CD4-positive, alpha-beta T cell (primary cell): ENCODE measurements at places on chromosomes 16 and 17. TPM values are rescaled to one million over a fixed set of nuclear protein-coding genes. Genes with fewer than 3 reads are reported as not detected.
A peak's percentile ranks its signal among the peaks of the same experiment; 100 is the strongest.

GRCh38 chr16:86016201-86016965 lies 117.4 kb downstream of the IRF8 start:
- peaks cover 20% of the 10 kb centered on the region for H3K27me3 ChIP-seq
- no peak overlapping the region for H3K27ac ChIP-seq
- no peak overlapping the region for H3K4me3 ChIP-seq
- peaks cover 4% of the 10 kb centered on the region for H3K4me1 ChIP-seq

DNA sequence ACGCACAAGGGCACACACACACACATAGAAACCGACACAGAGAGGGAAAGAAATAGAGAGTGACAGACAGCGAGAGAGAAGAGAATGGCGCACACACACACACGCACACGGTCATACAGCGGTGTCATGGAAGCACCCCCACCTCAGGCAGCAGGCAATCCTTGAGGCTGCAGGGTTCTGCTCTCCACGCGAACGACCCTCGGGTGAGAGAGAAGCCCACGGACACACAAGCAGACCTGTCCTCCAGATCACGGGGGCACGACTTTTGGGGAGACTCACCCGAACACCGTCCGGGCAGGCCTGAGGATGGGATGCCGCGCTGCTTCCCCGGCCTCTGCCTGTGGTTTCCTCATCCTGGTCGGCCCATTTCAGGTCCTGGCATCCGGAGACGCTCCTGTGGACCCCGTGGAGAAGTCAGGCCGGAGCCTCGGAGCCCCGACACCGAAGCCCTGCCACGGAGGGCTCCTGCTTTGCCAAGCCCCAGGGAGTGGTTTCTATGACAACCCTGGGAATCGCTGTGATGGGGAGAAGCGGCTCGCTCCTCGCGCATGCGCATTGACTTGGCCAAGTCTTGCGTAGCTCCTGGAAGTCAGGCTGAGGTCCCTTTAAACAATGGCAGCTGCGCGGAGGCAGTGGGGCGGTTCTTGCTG lies 118.2 kb upstream of the KCNJ18 start:
- peak overlapping the region; percentile 51 for H3K4me3 ChIP-seq
- no peak overlapping the region for H3K27ac ChIP-seq
- H3K4me1 ChIP-seq, result peaks cover 5% of the 10 kb centered on the region

DNA sequence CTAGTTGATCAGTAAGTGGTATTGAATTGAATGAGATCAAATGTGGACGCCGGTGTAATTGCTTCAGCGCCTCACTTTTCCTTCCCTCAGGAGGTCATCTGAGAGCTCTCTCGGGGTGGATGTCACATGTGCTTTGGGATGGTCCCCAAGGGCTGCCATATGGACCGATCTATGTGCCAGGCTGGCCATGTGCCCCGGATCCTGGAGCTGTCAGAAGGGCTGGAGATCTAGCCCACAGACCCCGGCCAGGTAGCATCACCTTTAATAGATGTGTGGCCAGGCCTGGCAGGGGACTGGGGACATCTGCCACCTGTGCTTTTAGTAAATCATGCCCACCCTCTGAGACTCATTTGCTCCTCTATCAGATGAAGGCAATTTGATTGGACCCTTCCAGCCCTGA lies 95.3 kb upstream of the CRHR1 start:
- no peaks in the 10 kb centered on the region for H3K36me3 ChIP-seq
- no peaks in the 10 kb centered on the region for H3K4me1 ChIP-seq
- peaks cover 24% of the 10 kb centered on the region for H3K27me3 ChIP-seq
- H3K27ac ChIP-seq, result no peak overlapping the region
- DNase-seq, result no peak

DNA sequence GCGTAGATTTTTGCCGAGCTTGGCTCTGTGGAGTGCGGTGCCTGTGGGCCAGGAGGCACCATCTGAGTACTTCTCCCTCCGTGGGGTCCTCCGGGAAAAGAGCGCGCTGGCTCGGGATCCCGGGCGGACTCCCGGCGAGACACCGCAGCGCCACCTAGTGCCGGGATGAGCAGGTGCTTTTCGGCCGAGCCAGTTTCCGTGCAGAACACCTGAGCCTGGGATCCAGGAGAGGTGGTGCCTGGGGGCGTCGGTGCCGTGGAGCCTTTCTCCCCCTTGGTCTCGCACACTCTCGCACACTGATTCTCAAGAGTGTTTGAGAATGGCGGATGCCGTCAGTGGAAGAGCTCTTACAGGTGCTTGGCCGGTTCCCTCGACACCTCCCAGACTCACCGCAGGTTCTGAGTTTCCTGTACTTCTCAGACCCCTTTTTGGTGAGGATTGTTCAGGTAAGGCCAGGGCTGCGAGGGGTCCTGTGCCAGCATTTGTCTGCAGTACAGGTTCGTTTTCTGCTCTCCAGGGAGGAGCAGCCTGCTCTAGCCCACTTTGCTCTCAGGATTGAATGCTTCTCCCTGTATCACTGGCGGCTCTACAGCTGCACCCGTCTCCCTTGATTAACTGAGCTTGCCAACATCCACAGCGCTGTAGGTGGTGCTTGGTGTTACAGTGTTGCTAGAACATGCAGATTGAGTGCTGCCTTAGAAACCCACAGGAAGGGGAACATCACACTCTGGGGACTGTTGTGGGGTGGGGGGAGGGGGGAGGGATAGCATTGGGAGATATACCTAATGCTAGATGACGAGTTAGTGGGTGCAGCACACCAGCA lies 23.3 kb downstream of the TBCD start:
- no peak overlapping the region for H3K27ac ChIP-seq
- peaks cover 19% of the 10 kb centered on the region for H3K4me1 ChIP-seq
- peaks cover 21% of the 10 kb centered on the region for H3K36me3 ChIP-seq
- peak; percentile 15 for DNase-seq
- H3K27me3 ChIP-seq, result no peaks in the 10 kb centered on the region

- no peaks in the 10 kb centered on the region for H3K27me3 ChIP-seq
- H3K4me1 ChIP-seq, result no peaks in the 10 kb centered on the region
- no peak overlapping the region for H3K27ac ChIP-seq
- H3K36me3 ChIP-seq, result peaks cover 91% of the 10 kb centered on the region
Observed at GRCh38 chr16:69935278-69935711, 15.8 kb upstream of the CLEC18A start.

DNA sequence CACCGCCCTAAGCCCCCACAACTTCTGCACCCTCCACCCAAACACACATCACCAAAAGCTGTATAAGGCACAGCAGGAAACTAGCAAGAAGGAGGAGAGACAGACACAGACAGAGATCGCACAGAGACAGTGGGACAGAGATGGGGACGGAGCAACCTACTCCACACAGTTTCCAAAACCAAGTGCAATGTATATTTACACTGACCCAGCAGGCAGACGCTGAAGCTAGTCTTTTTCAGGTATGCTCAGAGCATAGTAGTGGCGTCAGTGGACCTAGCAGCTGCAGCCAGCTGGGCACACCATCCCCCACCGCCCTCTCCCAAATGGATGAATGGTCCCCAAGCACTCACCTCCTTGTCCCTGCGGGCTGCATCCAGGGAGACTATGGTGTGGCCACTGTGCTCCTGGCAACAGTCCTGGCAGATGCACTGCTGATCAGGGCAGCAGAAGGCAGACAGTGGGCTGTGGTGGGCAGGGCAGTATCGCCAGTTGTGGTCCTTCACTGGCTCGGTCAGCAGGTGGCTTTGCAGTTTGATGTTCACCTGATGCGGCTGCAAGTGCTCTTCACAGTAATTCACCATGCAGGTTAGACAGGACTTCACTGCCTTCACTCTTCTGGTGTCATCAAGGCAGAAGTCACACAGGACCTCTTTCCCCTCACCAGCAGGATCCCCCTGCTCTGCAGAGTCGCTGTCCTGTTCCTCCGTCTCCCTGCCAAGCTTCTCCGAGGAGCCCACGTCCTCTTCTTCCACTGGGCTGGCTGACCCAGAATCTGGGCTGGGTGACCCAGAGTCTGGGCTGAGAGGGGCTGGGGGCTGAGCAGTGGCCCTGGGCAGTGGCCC lies 31.5 kb upstream of the FBXW10B start:
- H3K36me3 ChIP-seq, result no peaks in the 10 kb centered on the region
- H3K4me3 ChIP-seq, result peak overlapping the region; percentile 31
- no peaks in the 10 kb centered on the region for H3K27me3 ChIP-seq
- no peak for DNase-seq
- peaks cover 12% of the 10 kb centered on the region for H3K4me1 ChIP-seq

DNA sequence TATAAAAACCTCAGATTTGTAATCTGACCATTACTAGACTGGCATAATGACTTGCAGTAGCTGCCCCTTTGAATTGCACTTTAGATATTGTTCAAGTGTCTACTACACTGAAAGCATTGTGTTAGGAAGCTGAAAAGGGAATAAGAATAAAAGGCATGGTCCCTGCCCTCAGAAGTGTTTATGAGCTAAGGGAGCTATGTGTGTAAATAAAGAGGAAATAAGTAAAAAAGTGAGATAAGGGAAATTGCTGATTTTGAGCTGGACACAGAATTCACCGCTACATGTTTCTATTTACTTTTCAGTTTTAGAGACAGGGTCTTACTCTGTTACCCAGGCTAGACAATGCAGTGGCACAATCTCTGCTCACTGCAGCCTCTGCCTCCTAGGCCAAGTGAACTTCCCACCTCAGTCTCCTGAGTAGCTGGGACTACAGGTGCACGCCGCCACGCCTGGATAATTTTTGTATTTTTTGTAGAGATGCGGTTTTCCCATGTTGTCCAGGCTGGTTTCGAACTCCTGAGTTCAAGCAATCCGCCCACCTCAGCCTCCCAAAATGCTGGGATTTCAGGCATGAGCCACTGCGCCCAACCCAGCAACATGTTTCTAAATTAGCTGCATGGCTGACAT lies 57.0 kb downstream of the GRB2 start:
- H3K4me3 ChIP-seq, result no peak overlapping the region
- DNase-seq, result no peak
- peaks cover 82% of the 10 kb centered on the region for H3K4me1 ChIP-seq
- H3K36me3 ChIP-seq, result peaks cover 3% of the 10 kb centered on the region
- H3K27me3 ChIP-seq, result no peaks in the 10 kb centered on the region

Gene PRRT2
- 2.2 TPM for total RNA-seq

Gene OR3A2
- 1.3 TPM for total RNA-seq
